ENCODE measurements at places on chromosomes 3 and 15.

- DNase-seq, result no peak
These were observed 50.8 kb downstream of the PLOD2 start for GRCh38 chr3:146110161-146110560.

- no peak for DNase-seq
These were observed 435.4 kb downstream of the MFSD1 start for GRCh38 chr3:159237226-159237625.

- no peak for DNase-seq
These were observed 12.5 kb downstream of the RAB27A start for GRCh38 chr15:55277116-55277564.

- DNase-seq, result no peak
These were observed 85.4 kb downstream of the MAGI1 start for GRCh38 chr3:65953301-65953812.

DNA sequence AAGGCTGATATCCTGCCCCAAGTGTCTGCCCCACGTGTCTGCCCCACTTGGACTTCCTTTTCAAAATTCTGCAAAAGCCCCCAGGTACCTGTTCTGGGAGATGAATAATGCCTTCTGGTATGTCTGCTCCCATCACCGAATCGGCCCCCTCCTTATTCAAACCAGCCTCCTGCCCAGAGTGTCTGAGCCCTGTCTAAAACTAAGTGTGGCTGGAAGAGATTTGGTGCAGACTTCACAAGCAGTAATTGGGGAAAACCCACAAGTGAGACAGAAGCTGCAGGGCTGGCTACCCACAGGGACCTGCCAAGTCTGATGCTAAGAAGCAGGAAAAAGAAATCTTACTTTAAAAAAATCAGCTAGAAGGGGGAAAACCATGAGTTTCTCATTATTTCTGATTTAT, 85.1 kb downstream of the DUT start:
- DNase-seq, result no peak

GRCh38 chr3:150145659-150146058, 175.0 kb upstream of the PFN2 start:
- DNase-seq, result no peak

- DNase-seq, result no peak
These were observed 1.7 kb downstream of the LRRC3B start for GRCh38 chr3:26624209-26624765.

DNA sequence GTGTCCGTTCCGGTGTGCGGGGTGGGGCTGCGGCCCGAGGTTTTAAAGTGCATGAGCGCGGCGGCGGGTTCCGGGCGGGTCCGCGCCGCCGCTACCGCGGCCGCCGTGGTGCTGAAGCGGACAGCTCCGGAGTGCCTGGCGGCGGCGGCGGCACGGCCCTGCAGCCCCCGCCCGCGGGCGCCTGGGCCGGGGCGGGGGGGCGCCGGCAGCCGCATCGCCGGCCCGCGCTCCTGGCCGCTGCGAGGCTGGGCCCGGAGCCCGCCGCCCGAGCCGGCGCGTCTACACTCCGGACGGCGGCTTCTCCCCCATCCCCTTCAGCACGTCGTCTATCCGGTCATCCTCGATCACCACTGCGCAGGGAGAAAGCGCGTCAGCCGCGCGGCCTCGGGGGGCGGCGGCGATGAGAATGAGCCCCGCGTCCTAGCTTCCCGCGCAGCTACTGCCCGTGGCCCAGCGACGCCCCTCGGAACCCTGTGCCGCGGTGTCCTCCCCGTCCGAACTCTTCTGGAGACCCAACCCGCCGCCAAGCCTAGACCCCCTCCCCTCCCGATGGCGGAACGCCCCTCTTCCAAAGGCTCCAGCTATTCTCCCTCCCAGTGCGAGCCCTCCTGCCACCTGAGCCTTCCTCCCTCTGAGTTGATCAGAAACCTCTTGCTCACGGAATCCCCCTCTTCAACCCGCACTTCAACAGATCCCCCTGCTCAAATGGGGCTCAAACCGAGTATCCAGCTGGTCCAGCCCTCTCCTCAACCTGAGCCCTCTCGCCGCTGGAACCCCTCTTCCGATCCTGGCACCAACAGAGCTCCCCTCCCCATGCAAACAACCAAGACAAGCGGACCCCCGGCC, 1.3 kb downstream of the CAMK2N2 start:
- no peak for DNase-seq

GRCh38 chr15:41553731-41554130, 5.3 kb upstream of the TYRO3 start:
- no peak for DNase-seq

- no peak for DNase-seq
These were observed 817.6 kb upstream of the NR2F2 start for GRCh38 chr15:95512906-95513305.

DNA sequence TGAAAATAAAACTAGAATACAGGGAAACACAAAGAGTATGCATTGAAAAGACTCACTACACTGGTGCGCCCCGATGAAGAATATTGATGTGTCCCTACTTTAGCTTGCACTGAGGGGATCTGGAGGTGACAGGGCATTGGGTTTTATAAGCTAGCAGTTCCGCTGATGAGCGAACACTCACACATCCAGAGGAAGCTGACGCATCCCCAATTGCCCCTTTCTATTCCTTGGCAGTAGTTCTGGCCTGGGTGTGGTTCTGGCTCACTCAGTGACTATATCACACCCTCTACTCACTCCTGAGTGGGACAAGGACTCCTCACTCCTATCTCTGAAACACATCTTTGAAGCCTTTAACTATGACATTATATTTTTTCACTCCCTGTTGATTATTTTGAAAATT, 71.0 kb downstream of the B3GNT5 start:
- no peak for DNase-seq

DNA sequence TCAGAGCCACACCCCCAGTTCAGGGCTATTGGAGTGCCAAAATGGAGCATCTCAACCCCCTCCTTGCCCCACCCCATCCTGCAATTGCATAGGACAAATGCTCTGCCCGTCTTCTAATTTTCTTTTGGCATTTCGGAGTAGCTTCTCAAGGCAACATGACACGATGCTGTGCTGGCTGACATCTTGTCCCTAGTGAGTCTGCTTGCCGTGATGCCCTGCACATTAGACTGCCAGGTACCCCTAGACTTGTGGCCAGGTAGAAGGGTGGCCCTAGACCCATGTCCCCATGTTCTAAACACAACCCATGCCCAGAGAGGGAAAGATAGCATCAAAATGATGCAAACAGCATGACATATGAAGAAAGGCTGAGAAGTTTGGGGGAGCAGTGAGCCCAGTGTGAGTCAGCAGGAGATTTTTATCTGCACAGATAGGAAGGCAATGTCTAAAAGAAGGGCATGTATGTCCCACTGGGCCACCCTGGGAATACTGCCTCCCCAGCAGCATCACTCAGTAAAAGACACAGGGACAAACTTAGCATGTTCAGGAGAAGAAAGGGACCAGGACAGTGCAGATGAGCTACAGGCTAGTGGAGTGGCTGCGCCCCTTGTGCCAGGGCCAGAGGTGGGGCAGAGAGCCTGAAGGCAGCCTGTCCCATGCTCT, 36.8 kb downstream of the CA12 start:
- no peak for DNase-seq

GRCh38 chr15:58587486-58587885, 155.7 kb downstream of the LIPC start:
- no peak for DNase-seq

- DNase-seq, result no peak
These were observed 60.5 kb downstream of the SH3BP5 start for GRCh38 chr3:15271785-15272381.

GRCh38 chr3:115903843-115904242, 280.5 kb downstream of the GAP43 start:
- no peak for DNase-seq

Measured in NT2/D1 (cell line).